ELF-1 (cell line): ENCODE measurements at places on chromosomes 13 and 19.

- DNase-seq = peak; percentile 30
These were observed 758.9 kb downstream of the UQCRFS1 start for GRCh38 chr19:28454083-28454482.

DNA sequence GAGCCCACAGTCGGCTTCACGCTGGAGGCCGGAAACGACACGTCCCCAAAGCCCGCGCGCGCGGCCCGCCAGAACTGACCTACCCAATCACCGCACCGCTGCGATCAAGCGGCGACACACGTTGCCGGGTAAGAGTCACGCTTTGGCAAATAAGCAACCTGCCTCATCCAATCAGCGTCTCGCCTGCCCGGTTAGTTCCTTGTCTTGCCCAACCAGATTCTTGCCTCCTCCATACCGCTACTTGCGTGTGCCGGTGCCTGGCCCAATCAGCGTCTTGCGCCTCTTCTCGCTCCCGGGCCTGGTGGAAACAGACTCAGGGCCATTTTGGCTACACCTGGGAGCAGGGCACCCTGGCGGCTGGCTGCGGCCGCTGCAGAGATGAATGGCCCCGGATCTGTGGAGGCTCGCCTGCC lies 11.6 kb upstream of the ZNF544 start:
- DNase-seq = no peak

DNA sequence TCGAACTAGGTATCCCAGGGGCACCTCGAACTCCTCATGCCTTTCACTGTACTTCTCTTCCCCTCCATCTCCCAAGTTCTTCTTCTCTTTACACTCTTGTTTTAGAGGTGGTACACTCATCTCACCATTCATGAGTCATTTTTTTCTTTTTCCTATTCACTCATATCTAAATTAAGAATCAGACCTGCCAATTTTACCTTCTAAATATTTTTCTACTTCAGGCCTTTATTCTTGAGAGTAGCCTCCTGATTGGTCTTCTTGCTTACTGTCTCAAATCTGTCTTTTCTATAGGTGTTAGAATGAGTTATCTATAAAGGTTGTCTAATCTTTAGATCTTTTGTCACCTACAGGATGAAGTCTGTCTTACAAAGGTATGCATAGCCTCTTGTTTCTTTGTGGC lies 20.7 kb downstream of the TDRD3 start:
- DNase-seq = no peak

GRCh38 chr13:30673669-30674521 lies 56.2 kb downstream of the USPL1 start:
- peak; percentile 88 for DNase-seq

- DNase-seq = peak; percentile 44
These were observed at the start of gene SYT5 for GRCh38 chr19:55179606-55180484. TSS of gene SYT5 (minus strand) at chr19:55180289. CDS start at chr19:55179041, 1,248 bp downstream.

DNA sequence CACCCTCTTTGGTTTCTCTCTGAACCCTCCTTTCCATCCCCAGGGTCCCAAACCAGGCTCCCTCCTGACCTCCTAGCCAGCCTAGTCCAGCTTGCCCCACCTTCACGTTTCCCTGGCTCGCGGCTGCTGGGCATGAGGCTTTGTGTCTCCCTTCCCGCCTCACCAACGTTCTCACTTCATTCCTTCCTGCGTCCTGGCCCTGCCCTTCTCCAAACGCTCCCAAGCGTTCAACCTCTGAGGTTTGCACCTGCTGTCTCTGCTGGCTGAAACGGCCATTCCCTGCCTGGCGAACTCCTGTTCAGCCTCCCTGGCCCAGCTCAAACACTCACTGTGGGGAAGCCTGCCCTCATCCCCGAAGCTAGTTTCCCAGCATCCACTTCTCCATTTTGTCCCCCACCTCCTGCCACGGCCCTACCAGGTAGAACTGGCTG lies 12.4 kb downstream of the EPS8L1 start:
- DNase-seq = no peak

DNA sequence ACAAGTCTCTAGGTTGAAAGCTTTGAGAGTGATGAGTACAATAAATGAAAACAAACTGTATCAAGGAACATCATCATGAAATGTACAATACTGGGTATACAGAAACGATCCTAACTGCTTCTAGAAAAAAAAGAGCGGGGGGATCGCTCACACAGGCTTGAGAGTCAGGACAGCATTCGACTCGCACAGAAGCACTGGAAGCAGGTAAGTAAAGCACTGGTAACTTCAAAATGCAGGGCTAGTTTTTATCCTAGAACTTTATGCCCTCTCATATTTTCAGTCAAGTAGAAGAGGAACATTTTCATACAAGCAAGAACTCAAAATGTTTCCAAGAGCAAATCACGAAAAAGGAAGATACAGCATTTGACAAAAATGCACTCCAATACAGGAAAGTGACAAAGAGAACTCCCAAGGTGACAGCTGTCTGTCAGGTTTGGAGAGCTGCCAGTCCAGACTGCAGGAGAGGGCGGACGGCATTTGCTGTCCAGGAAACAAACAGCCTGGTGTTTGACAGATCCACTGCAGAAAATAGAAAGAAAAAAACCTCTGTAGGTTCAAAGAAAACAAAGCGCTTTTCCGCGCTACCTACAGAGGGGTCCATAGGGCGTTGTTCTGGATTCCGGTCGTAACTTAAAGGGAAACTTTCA lies 58.2 kb upstream of the XPO4 start:
- no peak for DNase-seq

GRCh38 chr13:104837756-104838155 lies 1697.7 kb downstream of the EFNB2 start:
- no peak for DNase-seq

DNA sequence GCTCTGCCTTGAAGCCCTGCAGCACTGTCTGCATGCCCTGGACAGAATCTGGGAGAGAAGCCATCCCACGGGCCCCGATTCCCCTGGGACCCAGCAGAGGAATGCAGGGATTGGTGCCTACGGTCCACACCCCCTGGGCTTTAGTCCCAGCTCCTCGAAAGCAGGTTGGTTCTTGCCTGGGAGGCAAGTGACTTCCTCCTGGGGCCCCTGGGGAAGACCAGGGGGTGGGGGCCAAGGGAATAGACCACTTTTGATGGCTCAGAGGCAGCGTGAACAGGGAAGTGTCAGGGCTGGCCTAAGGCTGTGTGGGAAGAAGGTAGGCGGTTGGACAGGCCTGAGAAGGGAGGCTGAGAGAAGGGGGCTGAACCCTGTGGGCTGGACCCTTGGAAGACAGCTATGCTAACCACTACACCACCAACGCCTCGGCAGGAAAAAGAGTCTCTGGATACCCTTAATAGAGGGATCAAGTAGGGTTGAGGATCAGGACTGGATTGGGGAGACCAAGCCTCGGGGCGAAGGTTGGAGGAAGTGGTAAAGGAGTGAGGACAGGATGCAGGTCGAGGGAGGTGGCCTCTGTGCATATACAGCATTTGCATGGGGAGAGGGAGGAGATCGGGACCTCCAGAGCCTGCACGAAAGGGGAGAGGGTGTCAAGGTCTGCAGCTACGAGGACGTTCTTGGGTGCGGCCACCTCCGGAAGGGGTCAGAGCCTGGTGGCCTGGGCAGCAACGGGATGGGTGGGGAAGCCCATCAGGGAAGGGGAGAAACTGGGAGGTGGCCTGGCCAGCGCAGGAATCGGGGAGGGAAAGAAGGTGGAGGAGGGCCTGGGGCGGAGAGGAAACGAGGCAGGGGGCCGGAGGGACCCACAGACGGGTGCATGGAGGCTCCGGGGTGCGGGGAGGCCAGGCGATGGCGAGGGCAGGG lies 709 bp downstream of the DPP9 start:
- peak; percentile 27 for DNase-seq

GRCh38 chr13:99911069-99911964 lies 60.2 kb downstream of the ZIC5 start:
- no peak for DNase-seq

- DNase-seq = no peak
These were observed 244.5 kb downstream of the EFNB2 start for GRCh38 chr13:106291006-106291405.

DNA sequence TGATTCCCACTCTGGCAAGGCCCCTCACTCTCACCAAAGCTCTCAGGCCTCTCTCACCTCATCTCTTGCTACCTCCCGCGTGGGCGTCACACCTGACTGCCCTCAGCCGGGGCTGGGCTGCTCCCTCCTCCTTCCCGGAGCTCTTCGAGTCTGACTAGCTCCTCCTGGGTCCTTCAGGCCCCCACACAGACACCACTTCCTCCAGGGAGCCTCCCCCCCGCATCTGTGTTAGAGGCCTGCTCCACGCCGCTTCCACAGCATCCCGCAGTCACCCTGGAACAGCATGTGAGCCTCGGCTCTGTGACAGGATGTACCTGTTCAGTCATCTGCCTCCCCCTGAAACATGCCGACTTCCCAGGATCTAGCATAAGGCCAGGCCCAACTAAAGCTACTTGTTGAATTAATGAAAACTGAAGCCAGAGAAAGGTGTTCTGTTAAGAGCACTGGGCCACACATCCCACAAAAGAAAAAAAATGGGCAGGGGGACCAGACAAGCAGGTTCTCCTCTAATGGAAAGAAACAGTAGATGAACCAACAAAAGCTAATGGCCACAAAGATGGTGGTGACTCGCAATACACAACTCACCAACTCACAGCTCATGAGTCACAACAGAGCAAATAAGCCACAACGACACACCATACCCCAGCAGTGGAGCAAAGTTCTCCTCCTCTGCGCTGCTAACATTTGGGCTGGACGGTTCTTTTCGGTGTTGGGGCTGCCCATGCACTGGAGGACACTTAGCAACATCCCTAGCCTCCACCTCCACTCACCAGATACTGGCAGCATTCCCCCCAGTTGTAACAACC lies 3.0 kb downstream of the PPP6R1 start:
- DNase-seq = no peak

DNA sequence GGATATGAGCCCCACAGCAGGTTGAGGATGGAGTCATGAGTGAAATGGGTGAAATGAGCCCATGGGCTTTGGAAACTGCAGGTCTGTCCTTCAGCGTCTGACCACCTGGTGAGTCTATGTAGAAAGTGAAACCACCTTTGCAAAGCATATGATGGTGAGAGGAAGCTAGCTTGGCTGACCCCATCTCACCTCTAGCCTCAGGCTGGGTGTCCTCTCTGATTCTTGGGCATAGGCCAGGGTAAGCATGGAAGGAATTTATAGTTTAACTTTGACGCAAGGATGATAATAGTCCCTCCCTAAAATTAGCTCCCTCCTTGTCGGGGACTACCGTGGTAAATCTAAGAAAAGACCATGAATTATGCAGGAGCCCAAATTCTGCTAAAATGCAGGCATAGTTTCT lies 16.8 kb upstream of the PSG9 start:
- no peak for DNase-seq

- DNase-seq = no peak
These were observed 6.7 kb upstream of the ONECUT3 start for GRCh38 chr19:1746401-1747284.

DNA sequence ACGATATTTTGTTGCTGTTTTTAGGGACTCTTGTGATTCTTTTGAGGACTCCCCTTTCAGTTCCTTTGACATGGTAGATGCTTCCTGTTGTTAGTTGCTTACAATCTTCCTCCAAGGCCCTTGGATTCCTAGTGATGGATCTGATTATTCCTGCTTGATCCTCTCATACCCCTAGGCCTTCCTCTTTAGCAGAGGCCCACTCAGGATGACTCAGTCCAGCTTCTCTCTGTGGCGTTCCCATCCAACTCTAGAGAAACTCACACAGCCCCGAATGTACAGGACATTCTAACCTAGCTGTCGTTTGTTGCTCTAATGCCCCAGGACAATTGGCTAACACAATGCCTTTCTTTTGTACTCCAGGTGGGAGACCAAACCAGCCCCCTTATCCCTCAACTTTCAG lies 191.4 kb downstream of the POSTN start:
- no peak for DNase-seq

- DNase-seq = no peak
These were observed 202.4 kb upstream of the SOX1 start for GRCh38 chr13:111864566-111864965.

DNA sequence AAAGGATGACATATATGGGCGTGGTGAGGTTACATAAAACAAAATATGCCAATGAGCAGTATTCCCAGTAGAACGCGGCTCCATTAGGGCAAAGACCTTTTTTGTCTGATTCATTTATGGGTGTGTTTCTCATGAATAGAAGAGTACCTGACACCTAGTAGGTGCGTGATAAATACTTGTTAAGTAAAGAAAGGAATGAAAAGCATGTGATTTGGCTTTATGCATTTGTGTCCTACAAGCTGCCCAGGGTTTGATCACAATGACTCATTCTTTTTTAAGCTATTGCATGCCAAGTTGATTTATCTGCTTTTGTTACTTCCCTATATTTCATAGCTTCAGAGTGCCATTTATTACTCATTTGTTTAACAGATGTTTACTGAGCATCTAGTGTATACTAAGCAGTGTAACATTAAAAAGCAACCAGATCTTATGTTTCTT lies 19.1 kb upstream of the KCTD4 start:
- no peak for DNase-seq

DNA sequence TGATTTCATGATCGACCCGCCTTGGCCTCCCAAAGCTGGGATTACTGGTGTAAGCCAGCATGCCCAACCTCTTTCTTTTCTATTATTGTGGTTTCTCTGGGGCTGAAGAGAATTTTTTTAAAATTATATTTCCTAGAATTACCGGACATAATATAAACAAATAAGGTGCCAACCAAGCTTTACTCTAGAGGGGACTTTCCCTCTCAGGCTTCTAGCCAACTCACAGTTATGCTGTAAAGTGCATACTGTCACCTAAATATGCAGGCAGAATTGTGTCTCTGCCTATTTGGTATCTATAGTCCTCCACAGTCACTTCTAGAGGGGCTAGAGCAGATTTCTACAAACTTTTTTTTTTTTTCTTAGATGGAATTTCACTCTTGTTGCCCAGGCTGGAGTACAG lies 41.6 kb upstream of the ZNF681 start:
- DNase-seq = no peak

DNA sequence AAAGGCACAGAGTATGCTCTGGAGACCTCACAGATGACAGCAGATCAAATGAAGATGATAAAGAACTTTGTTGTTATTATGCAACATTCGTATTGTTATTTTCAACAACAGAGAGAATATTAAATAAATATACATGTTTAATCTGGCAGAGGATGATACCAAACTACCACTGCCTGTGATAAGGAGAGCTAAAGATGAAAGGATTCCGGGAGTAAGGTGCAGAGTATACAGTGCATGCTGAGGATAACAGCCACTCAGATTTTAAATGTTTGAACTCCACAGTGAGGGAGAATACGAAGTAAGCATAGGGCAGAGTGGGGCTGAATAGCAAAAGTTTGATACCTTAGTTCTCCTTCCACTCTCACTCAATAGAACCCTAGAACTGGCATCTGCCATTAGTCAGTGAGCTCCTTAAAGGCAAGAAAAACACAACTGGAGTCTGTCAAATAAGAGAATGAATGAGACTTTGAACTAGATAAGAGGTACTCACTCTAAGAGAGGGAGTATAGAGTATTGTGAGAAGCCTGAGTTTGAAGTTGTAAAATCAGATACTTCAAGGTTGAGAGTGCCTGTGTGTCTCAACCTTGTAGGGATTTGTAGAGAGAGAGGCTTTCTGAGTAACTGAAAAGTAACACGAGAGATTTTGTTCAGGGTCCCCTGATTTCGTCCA lies 78.5 kb downstream of the STARD13 start:
- DNase-seq = no peak

- peak; percentile 64 for DNase-seq
These were observed 196.9 kb downstream of the KATNAL1 start for GRCh38 chr13:30110301-30111070.

GRCh38 chr13:107475753-107476453 lies 739.4 kb downstream of the LIG4 start:
- DNase-seq = no peak

GRCh38 chr13:44651724-44652123 lies 75.6 kb upstream of the TSC22D1 start:
- no peak for DNase-seq

- DNase-seq = no peak
These were observed 29.1 kb downstream of the ZNF787 start for GRCh38 chr19:56091751-56092546.
